ENCODE measurements at places on chromosomes 1 and 21.

GRCh38 chr1:22676916-22677583 lies 24.0 kb downstream of the C1QB start:
- H3K36me3 ChIP-seq = no peaks in the 10 kb centered on the region
- H3K4me3 ChIP-seq = no peak overlapping the region
- no peak for DNase-seq
- no peaks in the 10 kb centered on the region for H3K4me1 ChIP-seq
- H3K27me3 ChIP-seq = no peaks in the 10 kb centered on the region
- no peak overlapping the region for H3K27ac ChIP-seq

- no peaks in the 10 kb centered on the region for H3K27me3 ChIP-seq
- no peaks in the 10 kb centered on the region for H3K4me1 ChIP-seq
- no peak for DNase-seq
- H3K27ac ChIP-seq = no peak overlapping the region
- no peak overlapping the region for H3K4me3 ChIP-seq
- H3K36me3 ChIP-seq = no peaks in the 10 kb centered on the region
Measured at GRCh38 chr1:1088801-1089680, 14.9 kb upstream of the RNF223 start.

GRCh38 chr1:31715087-31715872 lies 11.5 kb upstream of the COL16A1 start:
- H3K4me3 ChIP-seq = peak overlapping the region; percentile 66
- H3K4me1 ChIP-seq = peaks cover 12% of the 10 kb centered on the region
- no peaks in the 10 kb centered on the region for H3K27me3 ChIP-seq
- H3K27ac ChIP-seq = peak overlapping the region; percentile 91

DNA sequence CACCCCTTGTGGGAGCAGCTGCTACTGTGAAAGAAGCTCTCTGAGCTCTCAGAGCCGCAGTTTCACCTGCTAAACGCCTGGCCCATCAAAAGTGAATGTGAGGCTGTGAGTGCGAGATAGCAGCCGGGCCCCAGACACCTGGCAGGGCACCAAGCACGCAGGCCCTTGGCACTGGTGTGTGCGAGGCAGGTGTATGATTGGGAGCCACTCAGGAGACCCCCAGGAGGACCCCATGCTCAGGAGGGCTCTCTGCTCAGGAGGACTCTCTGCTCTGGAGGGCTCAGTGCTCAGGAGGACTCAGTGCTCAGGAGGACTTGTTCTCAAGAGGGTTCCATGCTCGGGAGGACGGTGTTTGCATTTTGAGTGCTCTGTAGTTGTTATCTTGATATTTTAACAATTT lies 14.3 kb upstream of the ADARB1 start:
- no peak overlapping the region for H3K27ac ChIP-seq
- H3K4me1 ChIP-seq = no peaks in the 10 kb centered on the region
- H3K4me3 ChIP-seq = no peak overlapping the region
- H3K27me3 ChIP-seq = no peaks in the 10 kb centered on the region
- no peak for DNase-seq

GRCh38 chr1:206678490-206678889 lies 6.2 kb upstream of the MAPKAPK2 start:
- H3K4me3 ChIP-seq = no peak overlapping the region
- peaks cover 32% of the 10 kb centered on the region for H3K4me1 ChIP-seq
- H3K36me3 ChIP-seq = no peaks in the 10 kb centered on the region
- DNase-seq = no peak

GRCh38 chr1:28113242-28113572 lies 24.8 kb upstream of the EYA3 start:
- DNase-seq = no peak
- no peaks in the 10 kb centered on the region for H3K36me3 ChIP-seq
- no peak overlapping the region for H3K4me3 ChIP-seq
- H3K27ac ChIP-seq = no peak overlapping the region
- no peaks in the 10 kb centered on the region for H3K27me3 ChIP-seq
- no peaks in the 10 kb centered on the region for H3K4me1 ChIP-seq

DNA sequence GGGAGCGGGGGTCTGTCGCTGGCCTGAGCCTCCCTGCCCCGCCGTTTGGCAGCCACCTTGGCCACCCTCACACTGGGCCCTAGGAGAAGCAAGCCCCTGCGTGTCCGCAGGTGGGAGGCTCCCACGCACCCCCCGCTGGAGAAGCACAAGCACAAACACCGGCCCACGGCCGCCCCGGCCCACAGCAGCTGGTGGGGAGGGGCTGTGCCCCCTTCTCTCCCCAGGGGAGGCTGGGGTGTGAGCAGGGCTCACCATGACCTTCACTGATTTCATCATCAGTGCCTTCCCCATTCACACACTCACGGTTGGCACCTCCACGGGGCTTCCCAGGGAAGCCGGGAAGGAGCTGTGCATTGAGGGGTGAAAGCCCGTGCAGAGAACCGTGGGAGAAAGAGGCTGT lies 7.9 kb downstream of the AGRN start:
- H3K27me3 ChIP-seq = peaks cover 31% of the 10 kb centered on the region
- H3K27ac ChIP-seq = no peak overlapping the region
- no peak overlapping the region for H3K4me3 ChIP-seq

- no peak overlapping the region for H3K4me3 ChIP-seq
- DNase-seq = no peak
- H3K27me3 ChIP-seq = no peaks in the 10 kb centered on the region
- peaks cover 35% of the 10 kb centered on the region for H3K4me1 ChIP-seq
Measured at GRCh38 chr1:68221980-68222373, 10.3 kb downstream of the WLS start.

GRCh38 chr1:43034195-43034658 lies 75.6 kb upstream of the SLC2A1 start:
- peaks cover 12% of the 10 kb centered on the region for H3K27me3 ChIP-seq
- H3K4me3 ChIP-seq = no peak overlapping the region
- H3K36me3 ChIP-seq = no peaks in the 10 kb centered on the region

DNA sequence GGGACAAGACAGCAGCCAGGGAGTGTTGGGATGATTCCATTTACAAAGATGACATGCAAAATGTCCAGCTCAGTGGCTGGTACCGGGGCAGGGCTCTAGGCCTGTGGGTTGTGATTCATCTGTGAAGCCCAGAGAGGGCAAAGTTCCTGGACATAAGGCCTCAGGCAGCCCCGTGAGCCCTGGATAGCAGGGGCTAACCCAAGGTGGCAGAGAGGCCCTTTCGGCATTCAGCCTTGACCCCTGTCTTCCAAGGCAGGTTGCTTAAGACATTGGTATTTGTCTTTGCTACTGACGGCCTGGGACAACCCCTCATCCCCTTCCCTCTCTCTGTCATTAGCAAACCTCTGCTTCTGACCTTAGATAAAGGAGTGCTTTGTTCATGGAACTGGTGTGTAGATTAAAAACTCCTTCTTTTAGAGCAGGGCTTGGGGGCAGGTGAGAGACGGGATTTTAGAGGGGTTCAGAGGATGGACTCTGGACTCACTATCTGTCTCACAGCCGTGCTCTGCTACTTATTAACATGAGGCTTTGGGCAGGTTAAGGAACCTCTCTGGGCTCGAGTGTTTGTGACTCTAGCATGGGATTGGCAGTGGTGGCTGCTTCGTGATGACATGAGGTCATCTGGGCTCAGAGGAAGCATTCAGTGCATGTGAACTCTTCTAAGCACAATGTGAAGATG lies 36.3 kb downstream of the TMEM51 start:
- DNase-seq = no peak
- H3K4me1 ChIP-seq = no peaks in the 10 kb centered on the region
- no peaks in the 10 kb centered on the region for H3K27me3 ChIP-seq
- H3K36me3 ChIP-seq = no peaks in the 10 kb centered on the region

DNA sequence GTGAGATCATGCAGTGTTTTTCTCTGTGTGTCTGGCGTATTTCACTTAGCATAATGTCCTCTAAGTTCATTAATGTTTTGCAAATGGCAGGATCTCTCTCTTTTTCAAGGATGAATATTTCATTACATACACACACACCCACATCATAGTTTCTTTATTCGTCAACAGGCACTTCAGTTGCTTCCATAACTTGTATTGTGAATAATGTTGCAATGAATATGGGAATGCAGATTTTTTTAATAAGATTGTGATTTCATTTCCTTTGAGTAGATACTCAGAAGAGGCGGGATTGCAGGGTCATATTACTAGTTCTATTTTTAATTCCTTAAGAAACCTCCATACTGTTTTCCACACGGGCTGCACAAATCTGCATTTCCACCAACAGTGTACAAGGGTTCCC lies 134.0 kb downstream of the CLEC20A start:
- no peak overlapping the region for H3K27ac ChIP-seq
- H3K4me3 ChIP-seq = no peak overlapping the region
- H3K36me3 ChIP-seq = no peaks in the 10 kb centered on the region
- H3K4me1 ChIP-seq = peaks cover 7% of the 10 kb centered on the region

GRCh38 chr21:40853956-40854688 lies 7.2 kb upstream of the DSCAM start:
- H3K4me1 ChIP-seq = no peaks in the 10 kb centered on the region
- no peak overlapping the region for H3K27ac ChIP-seq
- no peaks in the 10 kb centered on the region for H3K36me3 ChIP-seq
- H3K27me3 ChIP-seq = no peaks in the 10 kb centered on the region
- no peak for DNase-seq
- no peak overlapping the region for H3K4me3 ChIP-seq

DNA sequence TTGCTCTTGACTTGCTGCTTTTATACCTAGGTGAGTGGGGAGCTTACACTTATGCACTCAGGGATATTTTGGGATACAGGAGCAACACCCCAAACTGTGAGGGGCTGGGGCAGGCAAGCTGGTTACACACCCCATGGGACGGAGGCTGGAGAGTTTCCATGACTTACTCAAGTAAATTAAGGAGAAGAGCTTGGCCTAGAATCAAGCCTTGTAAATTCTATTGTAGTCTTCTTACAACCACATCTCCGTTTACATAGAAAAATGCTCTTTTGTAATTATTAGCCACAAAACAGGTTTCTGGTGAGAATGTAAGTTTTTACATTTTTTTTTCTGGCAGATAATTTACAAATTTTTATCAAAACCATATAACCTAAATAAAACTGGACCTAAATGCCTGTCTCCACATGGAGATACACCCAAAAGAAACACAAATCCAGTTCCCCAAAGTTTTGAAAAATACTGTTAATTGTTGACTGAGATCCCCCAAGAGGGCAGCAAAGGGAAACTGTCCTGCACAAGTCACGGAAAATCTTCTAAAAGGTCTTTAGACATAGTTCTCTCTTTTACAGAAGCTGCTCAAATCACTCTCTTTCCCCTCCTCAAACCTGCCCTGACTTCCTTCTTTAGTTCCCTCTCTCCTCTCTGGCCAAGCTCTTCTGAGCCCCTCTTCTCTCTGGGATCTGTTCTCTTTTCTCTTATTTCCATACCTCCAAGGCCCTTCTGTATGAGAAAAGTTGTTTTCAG lies 134.0 kb downstream of the HIVEP3 start:
- H3K27me3 ChIP-seq = no peaks in the 10 kb centered on the region
- no peak overlapping the region for H3K4me3 ChIP-seq
- H3K27ac ChIP-seq = no peak overlapping the region
- DNase-seq = no peak
- H3K36me3 ChIP-seq = no peaks in the 10 kb centered on the region

Data from psoas muscle (tissue), 8 donors.